ENCODE measurements at places on chromosomes 3 and 15.

- DNase-seq = no peak
Measured at GRCh38 chr3:39727415-39727814, 82.0 kb upstream of the MYRIP start.

DNA sequence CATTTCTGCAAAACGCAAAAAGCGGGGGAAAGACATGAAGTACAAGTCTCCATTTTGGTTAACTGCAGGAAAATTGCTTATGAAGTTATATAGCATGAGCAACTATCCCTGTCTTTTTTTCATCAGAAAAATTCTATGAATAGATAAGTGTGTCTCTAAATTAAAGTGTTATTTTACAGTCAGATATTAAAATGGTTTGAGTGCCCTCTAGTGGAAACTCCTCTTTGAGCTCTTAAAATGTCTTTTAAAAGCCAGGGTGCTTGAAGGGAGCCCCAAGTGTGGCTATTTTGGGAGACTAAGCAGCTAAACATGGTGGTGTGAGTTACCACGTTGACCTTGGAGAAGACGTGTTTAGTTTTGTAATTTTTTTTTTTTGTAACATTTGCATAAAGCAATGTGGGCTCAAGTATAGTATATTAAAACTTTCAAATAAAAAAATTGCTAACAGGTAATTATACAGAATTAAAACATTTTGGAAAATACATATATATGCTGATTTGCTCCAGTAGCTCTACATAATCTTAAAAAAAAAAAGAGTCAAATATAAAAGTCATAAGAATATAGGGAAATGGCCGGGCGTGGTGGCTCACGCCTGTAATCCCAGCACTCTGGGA lies 77.2 kb downstream of the PPP2R3A start:
- DNase-seq = no peak

DNA sequence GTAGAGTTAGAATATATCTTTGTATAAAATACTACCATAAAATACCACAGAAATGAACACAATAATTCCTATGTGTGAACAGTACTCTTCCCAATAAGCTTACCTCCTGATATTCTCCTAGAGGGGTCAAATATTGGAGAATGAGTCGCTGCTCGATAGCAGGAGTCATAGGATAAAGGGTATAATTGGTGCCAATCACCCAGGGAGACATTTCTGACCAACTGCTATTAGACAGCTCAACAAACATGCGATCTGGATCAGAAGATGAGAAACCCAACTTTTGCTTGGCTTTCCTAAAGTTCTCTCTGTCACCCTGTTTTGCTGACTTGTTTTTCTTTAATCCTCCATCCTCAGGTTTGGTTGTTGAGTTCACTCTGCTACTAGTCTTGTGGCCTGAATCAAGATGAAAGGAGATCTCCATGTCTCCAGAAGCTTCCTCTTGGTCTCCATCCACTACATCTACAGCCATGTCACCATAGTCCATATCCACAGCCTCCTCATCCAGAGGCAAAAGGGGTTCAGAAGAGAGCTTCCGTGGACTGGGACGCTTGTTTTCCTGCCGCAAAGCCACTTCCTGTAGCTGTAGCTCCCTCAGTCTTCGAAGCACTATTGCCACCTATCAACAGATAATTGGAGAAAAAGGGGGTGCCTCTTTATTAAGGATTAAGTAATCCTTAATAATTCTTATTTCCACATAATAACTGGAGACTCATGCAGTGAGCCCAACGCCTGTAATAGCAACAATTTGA lies 50.4 kb downstream of the RBM15B start:
- no peak for DNase-seq

- DNase-seq = no peak
Measured at GRCh38 chr3:156808025-156808424, 18.1 kb upstream of the LEKR1 start.

DNA sequence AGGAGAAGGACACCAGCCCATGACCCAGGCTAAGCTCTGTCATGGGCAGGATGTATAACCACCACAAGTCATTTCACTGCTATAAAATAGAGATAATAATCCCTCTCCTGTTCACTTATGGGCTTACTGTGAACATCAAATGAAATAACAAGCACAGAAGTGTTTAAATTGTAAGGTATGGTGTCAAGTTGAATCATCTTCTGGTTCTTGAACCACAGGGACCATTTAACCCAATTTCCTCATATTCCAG lies 44.3 kb upstream of the TLE3 start:
- DNase-seq = no peak

GRCh38 chr3:195524171-195524896 lies 18.8 kb downstream of the PPP1R2 start:
- DNase-seq = no peak

DNA sequence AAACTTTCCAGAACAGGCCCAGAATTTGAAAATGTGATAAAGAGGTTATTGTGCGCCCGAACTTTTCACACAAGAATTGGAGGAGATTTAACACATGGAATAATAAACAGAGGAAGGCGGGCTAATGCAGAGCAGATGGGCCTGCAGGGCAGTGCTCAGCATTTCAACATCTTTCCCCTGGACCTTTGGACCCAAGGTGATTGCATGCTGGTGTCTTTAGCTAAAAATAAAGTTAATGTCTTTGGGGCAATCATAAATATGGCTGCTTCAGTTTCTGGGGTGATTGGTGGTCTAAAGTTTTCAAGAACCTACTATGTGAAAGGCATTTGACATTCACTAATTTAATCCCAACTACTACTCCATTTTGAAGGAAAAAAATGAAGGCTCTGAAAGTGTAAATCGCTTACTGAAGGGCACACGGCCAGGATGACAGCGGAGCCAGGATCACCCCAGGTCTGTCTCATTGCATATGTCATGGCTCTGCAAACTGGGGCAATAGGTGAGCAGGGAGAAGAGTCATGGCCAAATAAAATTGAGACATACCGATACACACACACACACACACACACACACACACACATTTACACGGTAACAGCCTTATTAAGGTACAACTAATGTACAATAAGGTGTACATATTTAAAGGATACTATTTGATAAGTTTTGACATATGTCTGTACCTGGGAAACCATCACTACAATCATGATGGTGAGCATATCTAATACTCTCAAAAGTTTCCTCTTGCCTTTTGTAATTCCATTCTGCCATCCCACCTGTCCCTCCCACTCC lies 243.1 kb upstream of the LRRFIP2 start:
- no peak for DNase-seq

- DNase-seq = no peak
Measured at GRCh38 chr3:54966979-54967378, 39.1 kb upstream of the LRTM1 start.

DNA sequence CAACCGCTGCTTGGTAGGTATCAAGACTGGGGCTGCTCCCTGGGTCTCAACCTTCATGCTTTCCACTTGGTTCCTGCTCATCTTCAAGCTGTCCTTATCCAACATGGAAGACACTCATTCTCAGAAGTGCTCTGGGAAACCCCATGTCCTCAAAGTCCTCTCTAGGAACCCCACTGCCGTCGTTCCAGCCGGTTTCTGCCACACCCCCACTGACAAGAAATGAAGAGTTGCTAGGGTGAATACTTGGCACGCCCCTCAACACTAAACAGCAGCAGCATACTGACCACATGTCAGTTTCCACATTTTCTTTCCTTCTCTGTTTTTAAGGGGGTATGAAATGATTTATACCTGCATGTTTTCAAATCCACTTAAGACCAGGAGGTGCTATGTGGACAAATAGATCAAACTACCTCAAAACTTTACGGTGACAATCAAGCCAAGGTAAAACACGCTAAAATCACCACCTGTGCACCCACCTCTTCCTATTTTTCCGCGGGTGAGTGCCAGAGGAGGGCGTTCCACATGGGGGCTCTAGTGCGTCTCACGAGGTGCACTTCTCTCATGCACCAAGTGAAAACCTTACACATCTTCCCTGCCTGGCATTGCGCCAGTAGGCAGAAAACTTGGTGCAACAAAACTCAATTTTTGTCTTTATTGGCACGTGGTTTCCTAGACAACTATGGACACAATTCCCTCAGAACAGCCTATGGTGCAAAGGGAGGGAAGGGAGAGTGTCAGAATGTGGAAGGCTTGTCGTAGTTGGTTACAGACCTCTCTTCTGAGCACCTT lies 125.1 kb downstream of the TJP1 start:
- DNase-seq = no peak

DNA sequence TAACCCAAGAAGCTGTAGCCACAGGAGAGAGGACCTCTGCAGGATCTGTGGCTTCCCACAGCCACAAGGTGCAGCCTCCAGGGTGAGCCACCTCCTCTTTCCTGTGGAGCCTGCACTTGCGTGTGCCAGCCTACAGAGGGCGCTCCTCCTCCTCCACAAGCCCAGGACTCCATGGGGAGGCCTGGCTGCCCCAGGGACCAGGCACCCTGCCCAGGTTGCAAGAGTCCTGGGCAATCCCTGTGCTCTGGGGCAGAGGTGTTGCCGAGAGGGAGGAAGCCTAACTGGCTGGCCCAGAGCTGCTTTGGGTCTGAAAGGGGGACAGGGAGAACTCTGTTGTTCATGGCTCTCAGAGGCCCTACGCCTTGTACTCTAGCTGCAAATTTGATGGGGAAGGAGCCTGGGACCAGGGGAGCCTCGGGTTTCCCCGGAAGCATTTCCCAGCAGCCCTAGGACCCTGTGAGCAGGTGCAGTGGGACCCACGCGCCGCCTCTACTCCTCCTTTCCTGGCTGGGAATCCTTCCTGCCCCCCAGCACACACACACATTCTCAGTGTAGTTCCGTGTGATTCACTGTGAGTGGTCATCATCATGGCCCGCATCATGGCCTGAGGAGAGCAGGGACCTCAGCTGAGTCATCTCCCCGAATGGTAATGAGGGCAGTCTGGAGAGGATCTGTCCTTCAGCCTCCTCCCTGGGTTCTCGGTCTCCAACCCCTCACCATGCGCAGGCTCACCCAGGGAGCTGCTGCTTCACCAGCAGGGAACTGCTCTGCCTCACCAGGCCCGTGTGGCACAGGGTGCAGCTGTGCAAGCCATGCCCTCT lies 24.3 kb downstream of the TBC1D21 start:
- peak; percentile 47 for DNase-seq

- DNase-seq = no peak
Measured at GRCh38 chr3:126355777-126356372, 1.3 kb downstream of the KLF15 start.

DNA sequence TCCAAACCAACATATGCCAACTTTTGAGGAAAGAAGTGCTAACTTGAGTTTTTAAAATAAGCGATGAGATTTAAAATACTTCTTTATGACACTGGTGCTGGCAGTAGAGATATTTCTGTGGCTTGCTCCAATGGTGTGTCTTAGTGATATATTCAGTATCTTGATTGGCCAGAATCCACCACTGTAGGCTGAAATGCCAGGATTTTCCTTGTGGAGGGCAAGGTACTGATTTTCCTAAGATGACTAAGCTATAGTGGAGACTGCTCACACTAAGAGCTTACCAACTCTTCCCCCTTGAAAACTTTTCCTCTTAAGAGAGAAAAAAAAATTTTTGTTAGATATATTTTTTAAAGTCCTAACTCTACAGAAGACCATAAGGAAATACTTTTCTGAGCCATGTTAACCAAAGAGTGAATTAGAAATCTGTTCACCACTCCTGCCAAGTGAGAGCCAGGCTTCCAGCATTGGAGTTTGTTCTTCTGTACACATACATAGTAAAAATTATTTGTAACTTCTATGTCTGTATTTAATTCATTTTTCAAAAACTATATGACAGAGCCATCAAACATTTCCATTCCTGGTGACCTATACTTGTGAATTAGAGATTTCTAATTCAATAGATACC lies 109.1 kb downstream of the PPP2R3A start:
- DNase-seq = no peak

- no peak for DNase-seq
Measured at GRCh38 chr3:54550221-54550977, 377.5 kb downstream of the LRTM1 start.

DNA sequence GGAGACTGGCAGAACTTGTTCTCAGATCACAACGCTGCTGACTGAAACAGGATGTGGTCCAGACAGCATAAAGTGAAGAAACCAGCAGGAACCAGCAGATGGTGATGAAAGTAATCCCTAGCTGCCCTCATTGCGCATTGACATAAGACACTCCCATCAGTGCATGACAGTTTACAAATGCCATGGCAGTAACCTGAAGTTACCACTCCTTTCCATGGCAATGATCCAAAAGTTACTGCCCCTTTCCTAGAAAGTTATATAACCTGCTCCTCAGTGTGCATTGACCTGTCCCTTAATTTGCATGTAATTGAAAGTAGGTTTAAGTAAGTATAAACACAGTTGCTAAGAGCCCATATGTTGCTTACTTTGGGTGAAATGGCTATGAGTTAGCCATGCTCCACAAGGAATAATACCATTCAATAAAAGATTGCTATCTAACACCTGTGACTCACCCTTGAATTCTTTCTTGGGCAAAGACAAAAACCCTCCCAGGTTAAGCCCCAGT lies 149.1 kb upstream of the CD96 start:
- no peak for DNase-seq

DNA sequence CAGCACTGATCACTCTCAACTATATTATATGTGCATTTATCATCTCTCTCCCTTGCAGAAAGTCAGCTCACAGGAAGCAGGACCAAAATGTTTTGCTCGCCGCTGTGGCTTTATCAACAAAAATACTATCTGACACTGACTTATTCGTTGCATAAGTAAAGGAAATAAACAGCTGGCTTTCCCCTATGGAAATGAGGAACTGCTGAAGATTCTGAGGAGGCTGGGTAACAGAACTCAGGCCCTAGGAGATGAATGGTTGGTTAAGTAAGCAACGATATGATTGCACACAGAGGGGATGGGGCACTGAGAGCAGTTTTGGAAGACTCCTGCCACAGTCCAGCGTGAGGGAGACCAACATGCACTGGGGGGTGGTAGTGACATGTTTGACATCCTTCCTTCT lies 181.1 kb downstream of the STT3B start:
- no peak for DNase-seq

GRCh38 chr15:95998935-95999334 lies 331.6 kb upstream of the NR2F2 start:
- no peak for DNase-seq

DNA sequence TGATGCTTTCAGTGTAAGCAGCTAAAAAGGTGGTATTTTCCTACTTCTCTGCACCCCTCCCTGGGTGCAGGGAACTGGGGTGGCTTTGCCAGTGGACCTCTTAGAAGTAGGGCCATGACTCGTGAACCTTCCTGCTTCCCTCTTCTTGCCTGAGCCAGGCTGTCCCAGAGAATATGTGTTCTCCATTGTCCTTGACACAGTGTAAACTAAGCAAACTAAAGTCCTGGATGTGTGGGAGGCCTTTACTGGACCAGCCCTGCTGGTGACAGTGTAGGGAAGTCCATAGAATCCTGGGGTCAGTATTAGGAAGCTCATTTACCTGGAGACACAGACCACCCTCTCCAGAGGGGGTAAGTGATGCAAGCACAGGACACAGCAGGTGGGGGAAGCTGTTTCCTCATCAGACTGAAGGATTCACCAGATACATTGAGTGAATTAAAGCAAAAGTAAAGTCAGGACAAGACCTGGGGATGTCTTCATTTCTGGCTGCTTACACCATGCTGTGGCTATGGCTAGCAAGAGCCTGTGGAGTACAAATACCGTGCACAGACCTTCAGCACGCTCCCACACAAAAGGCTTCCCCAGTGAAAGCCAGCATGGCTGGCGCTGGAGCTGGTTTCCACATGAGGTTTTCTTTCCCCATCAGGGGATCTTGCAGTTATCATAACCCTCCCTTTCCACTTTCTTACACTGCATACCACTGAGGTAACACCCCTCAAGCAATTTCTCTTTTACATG lies 64.8 kb upstream of the LPP start:
- no peak for DNase-seq
